ENCODE measurements at places on chromosomes 11 and 22.

DNA sequence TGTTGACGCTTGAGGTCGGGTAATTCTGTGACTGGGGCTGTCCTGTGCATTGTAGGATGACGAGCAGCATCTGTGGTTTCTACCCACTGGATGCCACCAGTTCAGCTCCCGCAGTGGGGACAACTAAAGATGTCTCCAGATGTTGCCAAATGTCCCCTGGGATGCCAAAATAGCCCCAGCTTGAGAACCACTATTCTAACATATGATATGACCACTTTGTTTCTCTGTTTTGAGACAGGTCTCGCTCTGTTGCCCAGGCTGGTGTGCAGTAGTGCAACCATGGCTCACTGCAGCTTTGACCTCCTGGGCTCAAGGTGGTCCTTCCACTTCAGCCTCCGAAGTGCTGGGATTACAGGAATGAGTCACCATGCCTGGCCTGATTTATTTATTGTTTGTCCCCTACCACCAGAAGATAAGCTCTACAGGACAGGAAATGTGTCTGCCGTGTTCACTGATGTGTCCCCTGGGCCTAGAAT is 4.4 kb upstream of the MEN1 start:
- no peak for DNase-seq

GRCh38 chr22:23682827-23683355 is 7.9 kb upstream of the RGL4 start:
- DNase-seq = no peak

DNA sequence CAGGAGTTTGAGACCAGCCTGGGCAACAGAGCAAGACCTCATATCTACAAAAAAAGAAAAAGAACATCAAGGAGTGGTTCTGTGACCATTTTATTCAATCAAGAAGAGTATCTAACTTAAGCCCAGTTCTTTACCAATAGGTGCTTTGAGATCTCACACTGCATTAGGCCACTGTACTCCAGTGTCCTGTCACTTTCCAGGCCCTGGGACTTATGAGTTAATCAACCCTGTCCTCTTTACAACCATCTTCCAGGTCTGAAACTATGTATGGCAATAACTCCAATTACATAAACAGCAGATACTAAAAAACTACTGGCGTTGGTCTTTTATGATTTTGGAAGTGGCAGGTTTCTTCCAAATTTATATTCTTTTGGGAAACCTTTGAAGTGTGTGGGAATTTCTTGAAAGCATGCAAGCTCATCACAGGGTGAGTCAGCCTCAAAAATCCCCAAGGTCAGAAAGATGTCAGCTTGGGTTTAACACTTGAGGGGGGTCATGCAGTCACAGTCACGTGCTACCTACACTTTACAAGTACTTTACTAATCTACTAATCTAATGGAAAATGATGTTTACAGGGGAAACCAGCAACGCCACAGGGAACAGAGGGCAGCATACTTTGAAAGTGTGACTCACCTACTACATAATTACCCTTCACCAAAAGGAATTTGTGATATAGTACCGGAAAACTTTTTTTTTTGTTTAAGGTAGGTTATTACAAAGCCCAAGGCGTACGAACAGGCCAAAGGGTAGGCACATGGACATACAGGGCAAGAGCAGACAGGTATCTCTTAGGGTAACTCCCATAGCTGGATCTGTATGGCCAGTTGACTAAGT is 15.6 kb downstream of the PISD start:
- peak; percentile 27 for DNase-seq

DNA sequence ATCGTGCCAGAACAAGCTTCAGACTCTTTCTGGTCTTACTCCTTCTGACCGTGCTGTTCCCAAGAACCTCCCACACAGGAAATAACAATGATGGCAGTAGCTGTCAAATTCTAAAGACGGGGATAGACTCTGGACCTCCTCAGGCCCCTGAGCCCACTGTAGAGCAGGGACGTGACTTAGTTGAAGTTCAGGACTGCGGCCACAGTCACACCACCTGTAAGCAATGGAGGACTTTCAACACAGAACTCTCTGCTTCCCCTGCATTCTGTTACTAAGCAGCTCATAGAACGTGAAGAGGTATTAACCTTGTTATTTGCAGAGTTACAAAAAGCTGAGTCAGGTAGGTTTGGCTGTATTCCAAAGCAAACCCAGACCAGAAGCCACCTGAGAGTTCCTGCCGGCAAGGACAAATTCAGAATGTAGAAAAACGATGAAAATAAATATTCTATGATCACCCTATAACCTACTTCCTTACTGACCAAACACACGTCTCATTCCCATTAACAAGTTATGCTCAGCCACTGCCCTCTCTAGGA is 12.7 kb downstream of the TMEM45B start:
- no peak for DNase-seq

- DNase-seq = no peak
These were observed 66.4 kb downstream of the GAB2 start for GRCh38 chr11:78351193-78351592.

DNA sequence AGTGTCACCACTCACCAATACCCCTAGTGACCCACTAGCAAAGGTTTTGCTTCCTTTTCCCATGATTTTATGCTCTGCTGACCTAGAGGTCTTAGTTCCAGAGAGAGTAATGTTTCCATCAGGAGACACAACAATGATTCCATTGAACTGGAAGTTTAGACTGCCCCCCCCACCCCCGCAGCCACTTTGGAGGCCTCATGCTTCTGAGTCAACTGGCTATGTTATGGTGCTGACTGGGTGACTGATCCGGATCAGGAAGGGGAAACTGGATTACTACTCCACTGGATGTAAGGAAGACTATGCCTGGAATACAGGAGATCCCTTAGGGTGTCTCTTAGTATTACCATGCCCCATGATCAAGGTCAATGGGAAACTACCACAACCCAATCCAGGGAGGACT is 633.6 kb downstream of the OPCML start:
- DNase-seq = no peak

Measured in stimulated activated CD4-positive, alpha-beta T cell treated with anti-CD3 and anti-CD28 coated beads, Interleukin-4, amount 100 ng/mL, for 4 hours (primary cell).